K562 (cell line): ENCODE measurements at places on chromosomes 6 and 20. TPM values are rescaled to one million over a fixed set of nuclear protein-coding genes. Genes with fewer than 3 reads are reported as not detected.

GRM1 gene
- total RNA-seq = not detected in 2 replicates

EPPIN gene
- not detected in 2 replicates for total RNA-seq

- DNase-seq = no peak
Measured at GRCh38 chr6:102848796-102849195, 1455.3 kb downstream of the GRIK2 start.

DNA sequence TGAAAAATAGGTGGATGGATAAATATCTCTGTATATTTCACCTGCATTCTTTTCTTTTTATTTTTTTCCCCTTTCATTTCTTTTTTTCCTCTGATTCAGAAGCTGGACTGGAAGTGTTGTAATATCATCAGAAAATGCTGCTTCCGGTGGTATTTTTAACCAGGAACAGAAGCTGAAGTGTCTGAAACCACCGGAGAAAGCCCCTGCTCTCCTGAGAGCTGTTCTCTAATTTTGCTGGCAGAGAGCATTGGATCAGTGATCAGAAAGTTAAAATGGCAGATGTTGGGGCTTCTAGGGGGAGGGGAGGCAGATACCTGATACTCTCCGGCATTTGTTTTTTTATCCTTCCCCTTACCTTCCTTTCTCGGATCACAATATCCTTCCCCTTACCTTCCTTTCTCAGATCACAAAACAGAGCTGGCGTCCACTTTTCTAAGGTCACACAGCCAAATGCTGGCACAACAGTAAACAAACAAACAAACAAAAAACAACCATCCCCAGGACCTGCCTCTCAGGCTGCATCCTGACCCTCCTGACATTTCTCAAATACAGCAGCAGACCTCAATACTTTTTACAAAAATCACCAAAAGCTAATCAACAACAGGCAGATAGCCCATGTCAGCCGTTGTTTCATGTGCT is 143.2 kb upstream of the ZNF217 start:
- DNase-seq = no peak

DNA sequence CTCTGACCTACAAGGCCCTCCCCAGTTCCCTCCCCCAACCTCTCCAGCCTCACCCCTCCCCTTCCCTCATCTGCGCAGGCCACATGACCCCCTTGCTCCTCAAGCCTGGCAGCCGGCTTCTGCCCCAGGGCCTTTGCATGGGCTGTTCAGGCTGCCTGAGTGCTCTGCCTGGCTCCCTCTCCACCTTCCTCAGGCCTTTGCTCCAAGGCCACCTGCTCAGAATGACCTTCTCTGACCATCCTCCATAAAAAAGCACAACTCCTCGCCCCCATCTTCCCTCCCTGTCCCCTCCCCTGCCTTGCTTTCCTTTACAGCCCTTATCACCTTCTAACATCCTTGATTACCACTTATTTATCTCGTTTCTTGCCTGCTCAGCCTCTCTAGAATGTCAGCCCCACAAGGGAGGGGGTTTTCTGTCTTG is 38.7 kb downstream of the SPDEF start:
- DNase-seq = peak; percentile 73
